Putamen (tissue), 1 donor: ENCODE measurements at places on chromosomes 16 and 17.

DNA sequence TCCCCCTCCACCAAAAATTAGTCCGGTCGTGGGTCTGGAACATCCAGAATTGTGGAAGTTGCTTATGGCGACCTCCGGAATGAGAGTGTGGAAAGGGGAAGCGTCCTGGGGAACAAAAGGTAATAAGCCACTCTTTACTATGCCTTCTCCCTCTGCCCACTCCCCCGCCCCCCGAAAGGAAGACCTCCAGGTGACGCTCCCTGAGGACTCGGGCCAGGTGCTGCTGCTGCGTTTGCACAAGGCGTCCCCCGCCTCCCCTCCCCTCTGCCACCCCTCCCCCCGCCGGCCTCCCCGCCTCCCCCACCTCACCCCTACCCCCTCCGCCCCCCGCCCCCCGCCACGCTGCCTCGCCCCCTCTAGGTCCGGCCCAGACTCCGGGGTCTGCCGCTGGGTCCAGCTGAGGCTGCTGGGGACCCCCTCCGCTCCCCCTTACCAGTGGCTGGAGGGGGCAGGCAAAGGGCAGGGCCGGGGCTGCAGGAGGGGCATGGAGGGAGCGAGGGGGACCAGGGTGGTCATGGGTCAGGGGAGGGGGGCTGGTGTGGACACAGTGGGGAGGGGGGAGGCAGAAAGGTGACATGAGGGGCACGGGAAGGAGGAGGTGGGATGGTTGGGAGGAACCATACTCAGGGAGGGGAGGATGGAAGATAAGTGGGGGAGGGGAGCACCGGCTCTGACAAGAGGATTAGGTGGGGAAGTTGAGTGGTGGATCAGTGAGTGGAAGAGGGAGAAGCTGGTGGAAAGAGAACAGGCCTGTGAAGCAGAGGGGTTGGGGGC lies 23.6 kb downstream of the ALOX12B start:
- no peak for DNase-seq

- DNase-seq: no peak
Measured at GRCh38 chr17:4599505-4600281, 15.4 kb downstream of the SMTNL2 start.

DNA sequence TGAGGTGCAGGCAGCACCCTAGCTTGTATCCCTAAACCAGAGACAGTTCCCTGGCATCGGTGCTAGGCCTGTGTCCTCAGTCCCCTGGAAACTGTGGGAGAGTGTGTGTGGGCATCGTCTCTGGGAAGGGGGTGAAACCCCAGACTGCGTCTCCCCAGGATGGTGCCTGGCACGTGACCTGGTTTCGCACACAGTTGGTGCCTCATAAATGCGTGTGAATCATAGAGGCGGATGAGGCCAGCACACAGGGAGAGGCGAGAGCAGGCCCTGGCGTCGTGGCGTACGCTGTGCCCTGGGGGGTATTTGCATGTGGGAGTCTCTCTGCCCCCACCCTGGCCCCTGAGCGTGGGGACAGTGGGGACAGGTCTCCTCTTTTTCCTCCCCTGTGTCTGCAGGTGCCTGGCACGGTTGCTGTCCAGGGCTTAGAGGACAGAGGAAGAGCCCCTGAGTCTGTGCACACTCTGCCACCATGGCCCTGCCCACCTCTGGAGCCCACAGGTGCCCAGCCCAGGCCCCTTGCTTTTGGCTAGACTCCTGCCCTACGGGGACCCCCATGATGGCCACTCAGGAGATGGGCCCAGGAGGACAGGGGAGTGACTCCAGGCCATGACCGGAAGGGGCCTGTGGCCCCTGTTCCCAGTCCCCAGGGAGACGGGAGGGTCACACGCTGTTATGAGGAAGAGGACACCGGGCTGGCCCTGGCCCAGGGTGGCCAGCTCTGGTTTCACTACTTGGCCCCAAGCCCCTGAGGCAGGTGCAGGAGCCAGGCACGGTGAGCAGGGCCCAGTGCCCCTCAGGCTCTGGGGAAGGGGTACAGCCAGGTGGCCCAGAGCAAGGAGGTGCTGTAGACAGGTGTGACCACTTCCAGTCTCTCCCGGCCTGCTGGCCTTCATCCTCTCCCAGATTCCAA lies 1.3 kb upstream of the FSCN2 start:
- no peak for DNase-seq

DNA sequence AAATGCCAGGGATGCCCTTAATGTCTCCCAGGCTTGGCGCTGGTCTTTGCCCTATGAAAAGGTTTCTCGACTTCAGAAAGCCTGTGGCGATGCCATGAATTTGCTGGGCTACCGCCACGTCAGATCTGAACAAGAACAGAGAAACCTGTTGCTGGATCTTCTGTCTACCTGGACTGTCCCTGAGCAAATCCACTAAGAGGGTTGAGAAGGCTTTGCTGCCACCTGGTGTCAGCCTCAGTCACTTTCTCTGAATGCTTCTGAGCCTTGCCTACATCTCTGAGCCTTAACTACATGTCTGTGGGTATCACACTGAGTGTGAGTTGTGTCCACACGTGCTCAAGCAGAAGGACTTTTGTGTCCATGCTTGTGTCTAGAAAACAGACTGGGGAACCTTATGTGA lies 11.4 kb downstream of the CHST4 start:
- DNase-seq: no peak

GRCh38 chr16:9885876-9886275 lies 296.4 kb downstream of the GRIN2A start:
- no peak for DNase-seq

GRCh38 chr16:4015275-4016004 lies 100.8 kb downstream of the ADCY9 start:
- no peak for DNase-seq

GRCh38 chr17:40610359-40610758 lies 37.3 kb downstream of the SMARCE1 start:
- no peak for DNase-seq

- no peak for DNase-seq
Measured at GRCh38 chr16:88393034-88393433, 10.3 kb downstream of the ZNF469 start.

- no peak for DNase-seq
Measured at GRCh38 chr17:52606590-52606989, 448.1 kb upstream of the CA10 start.

DNA sequence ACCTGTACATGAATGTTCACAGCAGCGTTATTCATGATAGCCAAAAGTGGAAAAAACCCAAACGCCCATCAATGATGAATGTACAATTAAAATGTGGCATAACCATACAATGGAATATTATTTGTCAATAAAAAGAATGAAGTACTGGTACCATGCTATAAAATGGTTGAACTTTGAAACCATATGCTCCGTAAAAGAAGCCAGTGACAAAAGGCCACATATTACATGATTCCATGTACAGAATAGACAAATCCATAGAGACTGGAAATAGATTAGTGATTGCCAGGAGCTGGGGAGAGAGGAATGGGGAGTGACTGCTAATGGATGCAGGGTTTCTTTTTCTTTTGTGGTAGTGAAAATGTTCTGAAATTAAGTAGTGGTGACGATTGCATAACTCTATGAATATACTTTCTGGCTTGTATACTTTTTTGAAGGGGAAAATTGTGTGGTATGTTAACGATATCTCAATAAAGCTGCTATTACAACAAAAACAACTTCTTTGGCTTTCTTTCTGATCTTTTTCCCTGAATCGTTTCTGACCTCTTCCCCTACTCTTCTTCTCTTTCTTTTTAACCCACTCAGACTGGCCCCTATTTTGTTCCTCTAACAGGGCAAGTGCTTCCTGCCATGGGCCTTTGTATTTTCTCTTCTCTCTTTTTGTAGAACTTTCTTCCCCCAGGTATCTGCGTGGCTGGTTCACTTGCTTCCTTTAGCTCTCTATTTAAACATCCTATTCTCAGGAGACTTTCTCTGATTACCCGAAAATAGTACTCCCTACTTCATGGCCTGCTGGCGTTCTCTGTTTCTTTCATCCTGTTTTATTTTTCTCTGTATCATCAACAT lies 67.9 kb downstream of the FTO start:
- no peak for DNase-seq

DNA sequence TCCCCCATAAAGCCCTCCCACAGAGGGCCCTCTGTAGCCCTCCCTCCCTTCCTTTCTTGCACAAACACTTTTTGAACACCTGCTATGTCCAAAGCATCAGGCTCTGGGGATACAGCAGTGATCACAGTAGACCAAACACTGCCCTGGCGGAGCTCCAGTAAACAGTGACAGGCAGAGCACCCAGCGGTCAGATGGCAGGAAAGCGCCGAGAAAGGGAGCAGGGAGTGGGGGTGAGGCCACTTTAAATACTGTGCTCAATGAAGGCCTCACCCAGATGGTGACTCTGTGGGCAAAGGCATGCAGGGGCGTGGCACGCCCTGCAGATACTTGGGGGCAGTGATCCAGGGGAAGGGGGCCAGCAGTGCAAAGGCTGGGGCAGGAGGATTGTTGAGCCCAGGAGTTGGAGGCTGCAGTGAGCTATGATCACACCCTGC lies 7.6 kb downstream of the PRR29 start:
- no peak for DNase-seq

GRCh38 chr16:82915139-82915824 lies 288.5 kb downstream of the CDH13 start:
- DNase-seq: no peak

DNA sequence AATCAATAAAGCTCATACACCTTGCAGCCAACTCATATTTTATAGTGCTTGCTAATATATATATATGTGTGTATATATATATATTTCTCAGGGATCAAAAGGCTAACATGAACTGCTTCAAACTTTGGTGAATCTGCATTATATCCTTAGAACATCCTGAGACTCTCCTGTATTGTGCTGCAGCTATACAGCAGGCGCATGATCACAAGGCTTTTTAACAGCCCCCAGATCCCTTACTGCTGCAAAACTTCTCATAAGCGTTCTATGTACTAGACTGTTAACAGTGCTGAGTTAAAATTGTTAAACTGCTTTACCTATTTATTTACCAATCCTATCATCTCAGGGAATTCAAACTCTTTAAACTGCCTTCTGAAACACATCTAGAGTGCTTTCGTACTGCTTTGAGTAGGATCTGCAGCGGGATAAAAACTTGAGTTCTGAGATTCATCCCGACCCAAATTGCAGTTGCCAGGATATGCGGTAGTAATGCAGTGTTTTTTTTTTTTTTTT lies 1.3 kb downstream of the GPATCH8 start:
- DNase-seq: peak; percentile 3
